ENCODE measurements at places on chromosomes 13 and 19. TPM values are rescaled to one million over a fixed set of nuclear protein-coding genes. Genes with fewer than 3 reads are reported as not detected.

SLC6A16 gene
- total RNA-seq, result 0.30 TPM

KLF2 gene
- total RNA-seq, result 87.2 TPM

TMEM59L gene
- 0.54 TPM for total RNA-seq

GRCh38 chr13:98937911-98938381 is 39.9 kb downstream of the DOCK9 start:
- H3K4me1 ChIP-seq, result no peaks in the 10 kb centered on the region
- H3K27ac ChIP-seq, result no peak overlapping the region
- no peaks in the 10 kb centered on the region for H3K36me3 ChIP-seq
- DNase-seq, result no peak
- no peaks in the 10 kb centered on the region for H3K27me3 ChIP-seq
- H3K4me3 ChIP-seq, result no peak overlapping the region

DNA sequence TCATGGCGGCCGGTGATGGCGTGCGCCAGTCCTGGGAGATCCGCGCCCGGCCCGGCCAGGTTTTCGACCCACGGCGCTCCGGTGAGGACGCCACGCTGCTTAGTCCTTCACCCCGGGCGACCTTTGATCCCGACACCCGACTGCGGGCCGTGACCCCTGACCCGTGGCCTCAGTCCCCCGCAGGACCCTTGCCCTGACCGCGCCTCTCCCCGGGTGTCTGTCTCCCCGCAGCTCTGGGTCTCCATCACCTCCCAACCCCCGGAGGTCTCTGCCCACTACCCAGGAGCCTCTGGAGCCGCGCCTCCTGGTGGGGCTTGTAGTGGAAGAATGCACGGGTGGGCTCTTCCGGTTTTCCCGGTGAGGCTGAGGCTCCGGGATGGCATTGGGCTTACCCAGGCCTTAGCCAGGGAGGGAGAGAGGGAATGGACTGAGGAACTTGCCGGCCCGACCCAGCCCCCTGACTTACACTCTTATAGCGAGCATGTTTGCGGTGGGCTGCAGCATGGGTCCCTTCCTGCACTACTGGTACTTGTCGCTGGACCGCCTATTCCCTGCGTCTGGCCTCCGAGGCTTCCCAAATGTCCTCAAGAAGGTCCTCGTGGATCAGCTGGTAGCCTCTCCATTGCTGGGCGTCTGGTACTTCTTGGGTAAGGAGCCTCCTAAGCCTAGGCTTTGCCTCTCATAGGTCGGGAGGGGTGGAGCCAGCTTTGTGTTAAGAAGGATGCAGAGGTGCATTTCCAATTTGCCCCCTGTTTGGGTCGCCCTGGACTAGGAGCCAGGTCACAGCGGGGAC is 566 bp downstream of the MPV17L2 start:
- H3K36me3 ChIP-seq, result peaks cover 31% of the 10 kb centered on the region
- H3K27me3 ChIP-seq, result no peaks in the 10 kb centered on the region

DNA sequence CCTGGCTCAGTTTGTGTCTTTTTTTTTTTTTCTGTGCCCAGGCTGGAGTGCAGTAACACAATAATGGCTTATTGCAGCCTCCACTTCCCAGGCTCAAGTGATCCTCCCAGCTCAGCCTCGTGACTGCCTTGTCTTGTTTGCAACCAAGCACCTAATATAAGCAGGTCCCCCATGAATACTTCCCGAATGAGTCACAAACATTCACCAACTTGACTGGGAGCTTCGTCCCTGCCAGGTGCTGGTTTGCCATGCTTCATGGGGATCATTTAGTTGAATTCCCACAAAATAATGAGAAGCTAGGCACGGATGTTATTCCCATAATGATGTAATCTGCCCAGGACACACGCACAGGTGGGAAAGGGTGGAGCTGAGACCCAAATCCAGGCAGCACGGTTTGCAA is 176.5 kb downstream of the CACNA1A start:
- no peak for DNase-seq
- no peak overlapping the region for H3K4me3 ChIP-seq
- H3K36me3 ChIP-seq, result no peaks in the 10 kb centered on the region
- no peaks in the 10 kb centered on the region for H3K4me1 ChIP-seq

GRCh38 chr19:42942187-42942789 is 5.3 kb upstream of the PSG7 start:
- H3K27ac ChIP-seq, result no peak overlapping the region
- H3K4me1 ChIP-seq, result no peaks in the 10 kb centered on the region
- H3K27me3 ChIP-seq, result no peaks in the 10 kb centered on the region
- H3K36me3 ChIP-seq, result no peaks in the 10 kb centered on the region
- DNase-seq, result no peak

DNA sequence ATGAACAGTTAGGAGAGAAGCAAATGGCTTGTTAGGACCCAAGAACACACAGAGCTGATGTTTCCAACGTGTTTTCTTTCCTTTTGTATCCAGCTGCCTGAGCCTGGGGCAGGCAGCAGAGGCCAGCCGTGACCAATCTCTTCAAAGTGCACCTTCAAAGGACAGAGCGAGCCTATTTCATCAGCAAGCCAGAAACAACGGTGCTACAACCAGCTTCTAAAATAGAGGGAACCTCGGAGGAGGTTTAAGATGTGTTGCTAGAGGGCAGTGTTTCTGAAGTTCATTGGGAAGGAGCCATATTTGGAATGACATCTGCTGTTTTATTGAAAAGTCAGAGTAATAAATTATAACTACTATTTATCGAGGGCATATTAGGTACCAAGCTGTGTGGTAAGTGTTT is 56.2 kb upstream of the RFC3 start:
- no peak overlapping the region for H3K27ac ChIP-seq
- DNase-seq, result no peak
- H3K4me3 ChIP-seq, result no peak overlapping the region
- no peaks in the 10 kb centered on the region for H3K36me3 ChIP-seq
- no peaks in the 10 kb centered on the region for H3K27me3 ChIP-seq
- no peaks in the 10 kb centered on the region for H3K4me1 ChIP-seq

ZNF90 gene
- total RNA-seq, result 0.50 TPM

DNA sequence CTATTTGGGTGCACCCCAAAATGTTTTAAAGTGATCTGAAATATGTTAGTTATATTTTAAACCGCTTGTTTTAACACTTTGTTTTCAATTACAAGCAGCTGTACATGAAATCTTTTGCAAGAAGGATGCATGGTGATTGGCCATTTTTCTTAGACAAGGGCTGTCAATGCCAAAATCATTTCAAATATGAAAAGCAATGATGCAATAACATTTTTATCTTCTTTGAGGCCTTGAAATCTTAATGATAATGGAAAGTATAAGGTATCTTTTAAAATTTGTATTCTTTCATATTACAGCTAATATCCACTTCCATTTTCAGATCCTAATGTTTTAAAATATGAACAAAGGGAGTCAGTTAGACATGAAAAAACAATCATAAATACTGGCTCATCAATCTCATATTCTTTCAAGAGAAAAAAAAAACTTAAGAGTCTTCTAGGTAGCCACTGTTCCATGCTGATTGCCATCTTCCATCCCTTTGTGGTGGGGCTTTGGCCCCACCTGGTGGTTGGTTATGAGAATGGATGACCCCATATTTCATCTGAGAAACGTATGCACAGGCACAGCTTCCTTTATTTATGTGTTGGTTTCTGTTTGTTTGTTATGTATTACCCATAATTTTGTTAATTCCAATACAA is 330.3 kb upstream of the MIR17HG start:
- no peaks in the 10 kb centered on the region for H3K4me1 ChIP-seq
- no peak overlapping the region for H3K27ac ChIP-seq
- no peaks in the 10 kb centered on the region for H3K36me3 ChIP-seq
- DNase-seq, result no peak
- no peak overlapping the region for H3K4me3 ChIP-seq

DNA sequence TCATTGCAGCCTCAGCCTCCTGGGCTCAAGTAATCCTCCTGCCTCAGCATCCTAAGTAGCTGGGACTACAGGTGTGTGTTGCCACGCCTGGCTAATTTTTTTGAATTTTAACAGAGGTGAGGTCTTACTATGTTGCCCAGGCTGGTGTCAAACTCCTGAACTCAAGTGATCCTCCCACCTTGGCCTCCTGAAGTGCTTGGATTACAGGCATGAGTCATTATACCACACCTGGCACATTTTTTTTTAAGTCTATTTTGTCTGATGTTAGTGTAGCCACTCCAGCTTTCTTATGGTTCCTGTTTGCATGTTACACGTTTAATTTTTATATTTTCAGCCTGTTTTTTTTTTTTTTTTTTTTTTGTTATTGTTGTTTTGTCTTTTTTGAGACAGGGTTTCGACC is 24.8 kb downstream of the KDM4B start:
- H3K4me1 ChIP-seq, result peaks cover 6% of the 10 kb centered on the region
- no peaks in the 10 kb centered on the region for H3K36me3 ChIP-seq
- H3K27ac ChIP-seq, result no peak overlapping the region

GRCh38 chr13:111403266-111403665 is 82.8 kb downstream of the TEX29 start:
- no peak for DNase-seq
- H3K27me3 ChIP-seq, result no peaks in the 10 kb centered on the region
- H3K36me3 ChIP-seq, result no peaks in the 10 kb centered on the region
- no peak overlapping the region for H3K4me3 ChIP-seq
- H3K27ac ChIP-seq, result no peak overlapping the region

CADM4 gene
- 7.8 TPM for total RNA-seq

- H3K4me1 ChIP-seq, result no peaks in the 10 kb centered on the region
- no peak overlapping the region for H3K4me3 ChIP-seq
- H3K36me3 ChIP-seq, result no peaks in the 10 kb centered on the region
- no peak for DNase-seq
- H3K27ac ChIP-seq, result peak overlapping the region; percentile 9
These were observed 16.8 kb downstream of the POLR1D start for GRCh38 chr13:27638521-27638920.

GRCh38 chr13:22428188-22428828 is 752.5 kb upstream of the SGCG start:
- H3K27ac ChIP-seq, result peak overlapping the region; percentile 87
- H3K4me3 ChIP-seq, result peak overlapping the region; percentile 3
- H3K27me3 ChIP-seq, result no peaks in the 10 kb centered on the region
- no peaks in the 10 kb centered on the region for H3K4me1 ChIP-seq
- no peaks in the 10 kb centered on the region for H3K36me3 ChIP-seq

- no peak overlapping the region for H3K27ac ChIP-seq
- no peaks in the 10 kb centered on the region for H3K27me3 ChIP-seq
- no peak for DNase-seq
- no peaks in the 10 kb centered on the region for H3K4me1 ChIP-seq
- no peak overlapping the region for H3K4me3 ChIP-seq
These were observed 34.1 kb downstream of the ZNF823 start for GRCh38 chr19:11704626-11705025.

UNC13A gene
- 0.10 TPM for total RNA-seq

CFAP97D2 gene
- not detected for total RNA-seq

DNA sequence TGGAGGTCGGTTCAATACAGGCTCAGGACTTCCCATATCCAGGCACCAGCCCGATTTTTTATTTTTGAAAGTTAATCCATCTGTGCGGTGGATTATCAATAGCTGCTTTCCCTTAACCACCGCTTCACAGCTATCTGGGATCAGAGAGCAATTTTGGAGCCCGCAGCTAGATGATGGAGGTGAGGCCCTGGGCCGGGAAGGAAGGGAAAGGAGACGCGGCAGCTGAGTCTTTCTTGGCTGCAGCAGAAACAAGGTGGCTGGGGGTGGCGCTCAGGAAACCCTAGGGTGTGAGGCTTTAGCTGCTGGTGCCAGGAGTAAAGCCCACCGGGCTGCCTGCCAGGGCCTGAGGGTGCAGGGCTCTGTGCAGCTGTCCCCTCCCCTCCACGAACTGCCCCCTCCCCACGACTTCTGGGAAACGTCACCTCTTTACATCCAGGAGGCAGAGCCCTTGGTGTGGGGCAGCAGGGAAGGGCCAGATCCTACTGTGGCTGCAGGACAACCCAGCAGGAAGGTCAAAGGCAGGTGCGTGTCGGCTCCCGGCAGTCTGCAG is 307.0 kb downstream of the ZNF536 start:
- H3K27me3 ChIP-seq, result no peaks in the 10 kb centered on the region
- no peaks in the 10 kb centered on the region for H3K4me1 ChIP-seq
- no peaks in the 10 kb centered on the region for H3K36me3 ChIP-seq
- H3K4me3 ChIP-seq, result no peak overlapping the region
- DNase-seq, result no peak
- no peak overlapping the region for H3K27ac ChIP-seq

GRCh38 chr13:20566468-20566897 is 474 bp upstream of the IFT88 start:
- no peak for DNase-seq
- peak overlapping the region; percentile 95 for H3K27ac ChIP-seq
- H3K4me3 ChIP-seq, result peak overlapping the region; percentile 73
- no peaks in the 10 kb centered on the region for H3K27me3 ChIP-seq
- H3K36me3 ChIP-seq, result no peaks in the 10 kb centered on the region
- peaks cover 9% of the 10 kb centered on the region for H3K4me1 ChIP-seq

DNA sequence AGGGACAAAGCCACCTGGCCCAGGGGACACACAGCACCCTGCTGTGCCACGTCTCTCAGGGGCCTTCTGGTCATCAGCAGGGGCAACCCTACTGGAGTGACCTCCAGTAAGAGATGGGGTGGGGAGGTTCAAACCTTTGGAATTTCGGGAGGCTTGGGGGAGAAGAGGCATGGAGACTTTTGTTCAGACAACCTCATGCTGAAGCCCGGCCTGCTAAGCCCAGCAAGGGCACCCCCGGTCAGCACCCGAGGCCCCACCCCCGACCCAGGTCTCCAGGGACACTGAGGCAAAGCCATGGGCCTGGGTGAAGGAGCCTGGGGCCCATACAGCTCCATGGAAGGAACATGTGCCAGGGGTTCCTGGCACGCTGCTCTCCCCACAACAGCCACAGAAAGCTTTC is 23.3 kb downstream of the ZNF787 start:
- no peaks in the 10 kb centered on the region for H3K36me3 ChIP-seq
- DNase-seq, result no peak
- H3K4me1 ChIP-seq, result peaks cover 12% of the 10 kb centered on the region
- H3K4me3 ChIP-seq, result no peak overlapping the region
- H3K27ac ChIP-seq, result no peak overlapping the region

DNA sequence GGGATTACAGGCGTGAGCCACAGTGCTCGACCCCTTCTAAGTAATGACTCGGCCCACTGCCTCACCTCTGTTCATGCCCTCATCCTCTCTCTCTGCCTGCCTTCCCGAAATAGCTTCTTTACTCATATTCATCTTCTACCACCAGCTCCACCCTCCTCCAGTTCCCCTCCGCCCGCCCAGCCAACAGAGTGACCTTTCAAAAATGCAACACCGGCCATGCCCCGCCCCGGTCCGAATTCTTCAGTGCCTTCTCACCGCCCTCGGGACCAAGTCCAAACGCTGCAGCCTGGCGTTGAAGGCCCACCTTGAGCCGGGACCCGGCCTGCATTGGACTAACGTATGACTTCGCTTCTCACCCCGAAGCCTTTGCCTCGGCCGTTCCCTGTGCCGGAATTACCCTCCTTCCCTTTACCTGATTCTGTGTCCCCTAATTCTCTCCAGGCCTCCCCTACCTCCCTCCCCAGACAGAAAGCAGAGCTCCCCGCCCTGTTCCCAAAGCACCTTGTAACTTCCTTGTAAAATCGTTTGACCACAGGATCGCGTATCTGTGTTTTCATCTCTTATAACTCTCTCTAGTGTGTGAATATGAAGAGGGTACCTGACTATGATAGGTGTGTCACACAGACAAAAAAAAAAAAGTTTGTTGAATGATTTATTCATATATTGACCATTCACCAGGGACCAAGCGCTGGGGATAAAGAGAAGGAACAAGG is 8.1 kb upstream of the MUC16 start:
- no peaks in the 10 kb centered on the region for H3K36me3 ChIP-seq
- no peak overlapping the region for H3K4me3 ChIP-seq
- no peaks in the 10 kb centered on the region for H3K4me1 ChIP-seq
- H3K27ac ChIP-seq, result no peak overlapping the region

GRCh38 chr13:112902101-112902651 is 66.8 kb upstream of the MCF2L start:
- H3K4me3 ChIP-seq, result no peak overlapping the region
- no peak overlapping the region for H3K27ac ChIP-seq
- H3K27me3 ChIP-seq, result no peaks in the 10 kb centered on the region
